Caudate nucleus (tissue), 63 donors: ENCODE measurements at places on chromosomes 6 and 20.
A peak's percentile ranks its signal among the peaks of the same experiment; 100 is the strongest.

DNA sequence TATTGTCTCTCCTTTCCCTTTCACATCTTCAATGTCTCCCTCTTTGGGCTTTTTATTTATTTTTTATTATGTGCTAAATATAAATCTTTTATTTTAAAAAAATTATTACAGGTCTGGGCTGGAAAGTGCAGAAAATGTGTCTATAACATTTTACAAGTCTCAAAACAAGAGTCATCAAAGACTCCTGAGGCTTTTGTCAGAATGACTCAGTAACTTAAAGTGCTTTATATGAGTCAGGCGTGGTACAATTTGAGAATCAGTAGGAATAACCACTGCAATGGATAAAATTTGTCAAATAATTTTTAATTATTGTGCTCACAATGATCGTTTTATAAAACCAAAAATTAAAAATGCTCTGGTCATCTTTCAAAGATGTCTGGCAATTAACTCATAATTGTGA is 193.9 kb downstream of the MMUT start:
- DNase-seq: no peak

- no peak for DNase-seq
Observed at GRCh38 chr6:22361576-22361975, 64.7 kb upstream of the PRL start.

GRCh38 chr20:49569411-49570115 is 1.6 kb upstream of the PTGIS start:
- no peak for DNase-seq

- no peak for DNase-seq
Observed at GRCh38 chr6:35016502-35017321, 124.4 kb downstream of the TCP11 start.

DNA sequence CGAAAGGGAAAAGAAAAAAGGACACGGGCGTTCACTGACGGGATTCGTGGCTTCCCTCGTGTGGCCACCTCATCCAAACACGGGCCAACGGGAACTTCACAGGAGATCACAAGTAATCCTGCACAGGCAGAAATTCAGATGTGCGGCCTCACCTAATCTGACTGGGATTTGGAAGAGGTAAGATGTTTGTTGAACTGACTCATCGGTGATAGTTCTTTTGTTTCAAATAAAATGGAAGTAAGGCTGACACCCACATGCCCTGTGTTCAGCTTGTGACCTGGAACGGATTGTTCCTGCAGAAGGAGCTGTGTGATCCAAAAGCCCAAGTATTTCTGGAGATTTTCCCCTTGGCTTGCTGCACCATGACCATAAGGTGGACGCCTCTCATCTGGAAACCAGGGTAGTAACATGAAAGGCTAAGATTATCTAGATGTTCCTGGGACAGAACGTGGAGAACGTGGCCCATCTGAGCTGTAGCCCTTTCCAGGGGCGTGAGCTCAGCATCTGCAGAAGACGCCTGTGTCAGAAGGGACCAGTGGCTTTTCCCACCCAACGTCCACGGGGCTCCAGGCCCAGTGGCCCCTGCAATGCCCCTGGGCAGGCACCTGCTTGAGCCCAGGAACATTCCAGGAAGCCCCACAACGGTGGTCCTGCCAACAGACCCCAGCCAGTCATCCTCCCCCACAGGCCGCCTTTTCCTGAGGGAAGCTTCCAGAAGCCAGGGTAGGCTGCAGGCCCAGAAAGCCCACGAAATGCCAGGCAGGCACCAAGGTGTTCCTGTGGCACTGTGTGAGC is 39.7 kb downstream of the DLL1 start:
- no peak for DNase-seq

DNA sequence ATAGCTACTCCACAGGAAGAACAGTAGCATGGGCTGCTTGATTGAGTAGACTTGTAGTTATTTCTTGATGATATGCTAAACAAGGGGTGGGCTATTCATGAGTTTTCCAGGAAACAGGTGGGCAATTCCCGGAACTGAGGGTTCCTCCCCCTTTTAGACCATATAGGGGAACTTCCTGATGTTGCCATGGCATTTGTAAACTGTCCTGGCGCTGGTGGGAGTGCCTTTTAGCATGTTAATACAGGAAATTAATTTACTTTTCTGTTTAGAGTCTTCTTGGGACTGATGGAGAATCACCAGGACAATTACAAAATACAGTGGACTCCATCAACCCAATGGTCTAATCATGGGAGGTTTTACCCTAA is 22.7 kb downstream of the CYP24A1 start:
- DNase-seq: no peak

DNA sequence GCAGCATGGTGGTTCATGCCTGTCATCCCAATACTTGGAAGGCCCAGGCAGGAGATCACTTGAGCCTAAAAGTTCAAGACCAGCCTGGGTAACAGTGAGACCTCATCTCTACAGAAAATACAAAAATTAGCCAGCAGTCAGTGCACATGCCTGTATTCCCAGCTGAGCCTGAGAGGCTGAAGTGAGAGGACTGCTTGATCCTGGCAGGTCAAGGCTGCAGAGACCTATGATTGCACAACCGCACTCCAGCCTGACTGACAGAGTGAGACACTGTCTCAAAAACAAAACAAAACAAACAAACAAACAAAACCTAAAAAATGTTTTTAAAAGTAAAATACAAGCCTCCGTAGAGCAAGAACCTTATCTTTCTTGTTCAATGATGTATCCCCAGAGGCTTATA is 6.0 kb downstream of the CEP85L start:
- no peak for DNase-seq

DNA sequence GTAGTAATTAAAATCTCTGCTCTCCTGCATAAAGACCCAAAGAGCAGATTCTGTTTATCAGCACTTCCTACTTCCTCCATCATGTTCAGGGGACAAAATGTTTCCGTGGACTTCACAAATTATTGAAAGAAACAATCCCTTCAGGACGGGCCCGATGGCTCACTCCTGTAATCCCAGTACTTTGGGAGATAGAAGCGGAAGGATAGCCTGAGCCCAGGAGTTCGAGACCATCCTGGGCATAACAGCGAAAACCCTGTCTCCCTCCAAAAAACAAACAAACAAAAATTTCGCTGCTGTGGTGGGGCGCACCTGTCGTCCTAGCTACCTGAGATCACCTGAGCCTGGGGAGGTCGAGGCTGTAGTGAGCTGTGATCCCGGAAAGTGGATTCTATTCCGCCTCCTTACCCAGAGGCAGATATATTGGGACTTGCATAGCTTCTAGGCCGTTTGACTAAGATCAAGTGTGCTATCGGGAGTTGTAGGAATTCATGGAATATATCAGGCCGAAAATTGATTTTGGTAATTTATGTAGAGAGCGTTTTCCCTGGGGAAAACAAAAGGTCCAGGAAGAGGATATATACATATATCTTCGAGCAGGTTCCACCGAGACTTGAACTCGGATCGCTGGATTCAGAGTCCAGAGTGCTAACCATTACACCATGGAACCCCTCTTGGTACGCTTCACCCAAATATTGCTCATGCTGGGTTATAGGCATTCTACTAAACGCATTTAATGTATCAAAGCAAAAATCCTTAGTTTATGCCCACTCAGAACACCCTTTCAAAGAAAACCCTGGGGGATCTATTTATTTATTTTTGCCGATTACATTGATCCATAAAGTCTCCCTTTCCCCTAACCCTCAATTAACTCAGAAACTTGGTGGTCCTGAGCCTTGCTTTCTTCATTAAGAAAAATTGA is 74.5 kb upstream of the ZNF184 start:
- DNase-seq: no peak

GRCh38 chr6:38141716-38142115 is 322.2 kb downstream of the ZFAND3 start:
- no peak for DNase-seq

- no peak for DNase-seq
Observed at GRCh38 chr6:63584125-63584514, 11.8 kb downstream of the LOC128125822 start.

DNA sequence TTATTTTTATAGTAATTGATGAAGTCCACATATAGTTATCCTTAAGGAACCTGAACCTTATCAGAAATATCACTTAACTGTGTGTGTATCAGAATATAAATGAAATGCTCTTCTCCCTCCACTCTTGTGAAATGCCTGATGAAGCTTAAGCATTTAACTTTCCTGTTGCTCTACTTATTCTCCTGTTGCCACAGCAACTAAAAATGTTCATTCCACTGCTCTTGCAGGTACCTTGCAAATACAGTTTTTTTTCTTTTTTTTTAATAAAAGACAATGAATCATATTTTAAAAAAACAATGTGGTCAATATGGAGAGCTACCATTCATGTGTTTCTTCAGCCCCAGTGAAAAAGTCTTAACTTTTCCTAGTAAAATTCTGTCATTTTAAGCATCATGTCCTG is 210.3 kb downstream of the RFPL4B start:
- DNase-seq: peak; percentile 24

- DNase-seq: no peak
Observed at GRCh38 chr20:14838663-14839628, 501.5 kb upstream of the FLRT3 start.

- no peak for DNase-seq
Observed at GRCh38 chr6:113476937-113477839, 380.0 kb upstream of the MARCKS start.

GRCh38 chr20:25324412-25324811 is 66.2 kb downstream of the ABHD12 start:
- DNase-seq: no peak

DNA sequence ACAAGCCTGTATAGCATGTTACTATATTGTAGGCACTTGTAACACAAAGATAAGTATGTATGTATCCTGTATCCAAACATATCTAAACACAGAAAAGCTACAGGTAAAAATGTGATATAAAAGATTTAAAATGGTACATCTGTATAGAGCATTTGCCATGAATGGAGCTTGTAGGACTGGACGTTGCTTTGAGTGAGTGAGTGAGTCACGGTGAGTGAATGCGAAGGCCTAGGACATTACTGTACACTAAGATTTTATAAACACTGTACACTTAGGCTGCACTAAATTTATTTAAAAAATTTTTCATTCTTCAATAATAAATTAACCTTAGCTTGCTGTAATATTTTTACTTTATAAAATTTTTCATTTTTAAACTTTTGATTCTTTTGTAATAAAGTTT is 136.9 kb downstream of the NKAIN2 start:
- DNase-seq: no peak

- peak; percentile 78 for DNase-seq
Observed at GRCh38 chr6:17987697-17988421, 424 bp upstream of the KIF13A start.

- DNase-seq: no peak
Observed at GRCh38 chr6:39063526-39063925, 14.9 kb downstream of the GLP1R start.

DNA sequence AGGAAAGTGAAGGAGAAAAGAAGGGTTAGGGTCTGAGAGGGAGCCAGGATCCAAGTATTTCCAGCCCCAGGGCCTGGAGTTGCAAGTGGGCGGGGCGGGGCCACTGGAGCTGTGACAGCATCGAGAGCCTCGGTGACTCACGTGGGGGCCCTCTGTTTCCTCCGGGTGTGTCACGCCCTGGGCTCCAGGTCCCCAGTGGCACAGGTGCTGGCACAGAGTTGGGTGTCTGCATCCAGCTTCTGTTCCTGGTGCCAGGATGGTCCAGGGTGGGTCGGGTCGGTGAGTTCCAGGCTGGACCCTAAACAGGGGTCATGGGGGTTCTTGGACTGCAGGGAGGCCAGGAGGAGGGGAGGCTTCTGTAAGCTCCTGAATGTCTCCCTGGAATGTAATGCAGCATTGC is 16.7 kb downstream of the RAET1L start:
- no peak for DNase-seq

DNA sequence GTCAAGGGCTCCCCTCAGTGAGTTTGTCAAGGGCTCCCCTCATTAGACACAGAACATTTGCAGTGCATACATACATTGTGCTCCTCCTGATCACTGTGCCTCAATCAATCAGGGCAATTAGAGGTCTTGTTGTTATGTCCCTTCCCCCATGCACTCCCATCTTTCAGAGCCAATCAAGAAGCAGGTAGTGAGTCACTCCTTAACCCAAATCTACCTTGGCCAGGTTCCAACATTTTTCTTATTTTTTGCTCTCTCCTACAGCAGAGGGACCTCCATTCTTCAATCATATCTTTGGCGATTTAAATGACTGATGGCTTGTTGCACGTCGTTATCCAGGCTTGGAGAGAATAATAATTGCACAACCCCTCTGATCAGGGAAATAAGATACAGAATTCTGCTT is 409.9 kb upstream of the SPTLC3 start:
- DNase-seq: no peak

DNA sequence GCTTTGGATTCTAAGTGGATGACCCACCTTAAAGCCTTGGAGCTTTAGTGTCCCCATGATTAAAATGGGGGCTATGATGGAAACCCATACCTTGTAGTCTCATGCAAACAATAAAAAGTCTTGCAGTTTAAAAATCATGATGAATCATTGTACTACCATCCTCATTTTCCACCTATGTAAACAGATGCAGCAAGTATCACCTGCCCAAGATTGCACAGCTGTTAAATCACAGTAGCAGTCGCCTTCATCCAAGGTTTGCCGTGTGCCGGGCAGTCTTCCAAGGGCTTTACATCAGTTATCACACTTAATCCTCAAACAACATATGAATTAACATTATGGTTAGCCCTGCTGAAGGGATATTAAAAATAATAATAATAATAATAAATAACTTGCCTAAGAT is 210.3 kb downstream of the FOXA2 start:
- DNase-seq: no peak

GRCh38 chr6:160871320-160871719 is 120.2 kb upstream of the MAP3K4 start:
- no peak for DNase-seq

DNA sequence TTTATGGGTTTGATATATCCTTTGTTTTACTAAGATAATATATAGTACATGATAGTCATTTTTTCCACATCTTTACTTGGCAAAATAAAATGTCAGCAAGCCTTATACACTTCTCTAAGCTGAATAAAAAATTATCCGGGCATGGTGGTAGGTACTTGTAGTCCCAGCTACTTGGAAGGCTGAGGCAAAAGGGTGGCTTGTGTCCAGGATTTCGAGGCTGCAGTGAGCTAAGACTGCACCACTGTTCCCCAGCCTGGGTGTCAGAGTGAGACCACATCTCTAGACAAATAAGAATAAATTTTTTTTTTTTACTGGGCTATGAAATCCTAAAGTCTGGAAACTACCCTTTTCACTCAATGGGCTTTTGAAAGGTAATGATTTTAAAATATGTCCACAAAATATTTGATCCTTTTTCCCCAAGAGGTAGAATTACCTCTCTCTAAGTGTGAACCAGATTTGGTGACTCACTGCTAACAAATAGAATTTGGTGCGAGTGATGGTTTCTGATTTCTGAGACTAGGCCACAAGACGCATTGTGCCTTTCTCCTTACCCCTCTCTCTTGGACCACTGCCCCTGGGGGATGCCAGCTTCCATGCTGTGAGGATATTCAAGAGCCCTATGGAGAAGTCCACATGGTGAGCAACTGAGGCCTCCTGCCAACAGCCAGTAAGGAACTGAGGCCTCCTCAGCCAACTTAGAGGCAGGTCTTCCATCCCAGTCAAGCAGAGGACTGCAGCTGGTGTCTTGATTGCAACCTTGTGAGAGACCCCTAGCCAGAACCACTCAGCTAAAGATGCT is 84.2 kb upstream of the ZNFX1 start:
- no peak for DNase-seq

- no peak for DNase-seq
Observed at GRCh38 chr6:46510651-46511050, 19.4 kb upstream of the RCAN2 start.

GRCh38 chr6:21953831-21954801 is 342.7 kb downstream of the PRL start:
- DNase-seq: no peak
